Stimulated activated CD4-positive, alpha-beta T cell treated with anti-CD3 and anti-CD28 coated beads, Interleukin-12 subunit alpha, Interleukin-12 subunit beta, amount 100 ng/mL, for 24 hours (primary cell): ENCODE measurements at places on chromosomes 4 and X.

- no peak for DNase-seq
Measured at GRCh38 chr4:120856294-120856693, 66.2 kb downstream of the PRDM5 start.

- DNase-seq = no peak
Measured at GRCh38 chr4:83128240-83128929, 13.9 kb upstream of the PLAC8 start.

- DNase-seq = no peak
Measured at GRCh38 chr4:110926841-110927400, 304.0 kb upstream of the PITX2 start.

GRCh38 chr4:114383067-114383466, 215.5 kb upstream of the UGT8 start:
- no peak for DNase-seq

GRCh38 chr4:178255172-178255571, 812.9 kb upstream of the AGA start:
- no peak for DNase-seq

DNA sequence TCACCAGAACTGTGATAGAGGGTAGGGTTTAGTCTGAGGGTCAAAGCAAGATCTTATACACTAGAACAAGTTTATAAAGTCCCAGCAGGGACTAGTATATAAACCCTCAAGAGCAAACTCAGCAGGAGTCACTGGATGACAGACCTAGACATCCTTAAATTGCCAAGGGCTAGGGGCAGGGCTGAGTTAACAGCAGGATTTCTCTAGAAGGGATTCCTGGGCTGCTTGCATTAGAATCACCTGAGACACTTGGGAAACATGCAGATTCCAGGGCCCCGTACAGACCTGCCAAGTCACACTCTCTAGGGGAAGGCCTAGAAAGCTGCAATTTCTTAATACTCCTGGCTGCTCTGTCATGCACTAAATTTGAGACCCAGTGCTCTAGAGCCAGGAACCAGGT, 6.6 kb upstream of the GPR50 start:
- DNase-seq = no peak

- DNase-seq = no peak
Measured at GRCh38 chr4:39975488-39976089, 2.1 kb downstream of the PDS5A start.

- DNase-seq = no peak
Measured at GRCh38 chr4:110518889-110519490, 43.0 kb downstream of the ENPEP start.

- no peak for DNase-seq
Measured at GRCh38 chr4:115101675-115102074, 11.7 kb downstream of the NDST4 start.

DNA sequence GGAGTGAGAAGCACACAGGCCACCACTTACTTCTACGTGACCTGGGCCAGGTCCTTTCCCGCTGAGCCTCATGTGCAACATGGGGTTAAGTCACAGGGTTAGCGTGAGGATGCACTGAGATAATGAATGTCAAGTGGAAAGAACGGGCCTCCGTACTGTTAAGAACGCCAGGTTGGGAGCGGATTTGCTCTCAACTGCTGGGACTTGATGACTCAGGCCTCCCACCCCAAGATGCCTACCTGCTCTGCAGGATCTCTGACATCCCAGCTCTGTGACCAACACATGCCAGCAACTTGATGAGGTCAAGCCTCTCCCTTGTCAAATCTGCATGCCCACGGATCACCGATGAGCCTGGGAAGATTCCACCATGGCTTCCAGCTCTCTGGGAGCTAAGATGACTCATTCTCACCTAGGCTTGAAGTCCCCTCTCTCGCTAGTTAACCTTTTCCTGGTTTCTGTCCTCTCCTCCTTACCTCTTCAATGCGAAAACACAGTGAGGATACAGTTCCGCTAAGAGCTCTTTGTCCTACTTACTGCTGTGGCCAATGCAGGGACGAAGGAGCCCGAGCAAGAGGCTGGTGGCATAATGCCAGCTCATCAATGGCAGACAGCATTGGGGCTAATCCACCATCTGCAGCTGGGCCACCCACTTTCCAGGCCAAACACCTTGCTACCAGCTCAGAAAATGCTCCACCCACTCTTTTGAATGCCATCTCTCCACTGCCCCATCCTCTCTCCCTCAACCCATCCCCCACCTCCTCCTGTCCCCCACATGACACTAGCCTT, 67.6 kb downstream of the PJA1 start:
- no peak for DNase-seq
